ENCODE measurements at places on chromosomes 16 and 17. TPM values are rescaled to one million over a fixed set of nuclear protein-coding genes. Genes with fewer than 3 reads are reported as not detected.

- no peak overlapping the region for H3K27ac ChIP-seq
- peak; percentile 69 for DNase-seq
- H3K4me1 ChIP-seq: peaks cover 22% of the 10 kb centered on the region
- no peaks in the 10 kb centered on the region for H3K27me3 ChIP-seq
- H3K4me3 ChIP-seq: no peak overlapping the region
- H3K36me3 ChIP-seq: peaks cover 41% of the 10 kb centered on the region
These were observed 16.8 kb downstream of the ST6GALNAC2 start for GRCh38 chr17:76568811-76569221.

- H3K4me3 ChIP-seq: peak overlapping the region; percentile 93
- peak; percentile 82 for DNase-seq
- peak overlapping the region; percentile 96 for H3K27ac ChIP-seq
- no peaks in the 10 kb centered on the region for H3K36me3 ChIP-seq
- peaks cover 56% of the 10 kb centered on the region for H3K4me1 ChIP-seq
These were observed 3.8 kb upstream of the ACTG1 start for GRCh38 chr17:81516439-81516838.

DNA sequence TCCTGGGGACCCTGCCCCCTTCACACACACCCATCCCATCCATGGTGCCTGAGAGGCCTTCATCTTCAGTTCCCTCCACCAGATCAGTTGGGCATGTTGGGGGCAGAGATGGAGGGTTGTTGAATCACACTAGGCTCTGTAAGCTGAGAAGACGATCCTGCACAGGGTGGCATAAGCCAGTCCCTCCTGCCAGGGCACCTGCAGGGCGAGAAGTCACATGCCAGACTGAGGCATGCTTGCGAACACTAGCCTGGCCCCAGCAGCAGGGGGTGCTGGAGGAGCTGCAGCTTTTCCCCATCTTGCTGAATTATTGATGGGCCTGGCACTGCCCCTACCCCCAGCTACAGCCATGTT lies 6.1 kb upstream of the TBX2 start:
- H3K4me3 ChIP-seq: no peak overlapping the region
- peaks cover 77% of the 10 kb centered on the region for H3K27me3 ChIP-seq
- no peaks in the 10 kb centered on the region for H3K36me3 ChIP-seq
- DNase-seq: no peak
- peaks cover 49% of the 10 kb centered on the region for H3K4me1 ChIP-seq
- H3K27ac ChIP-seq: no peak overlapping the region

KRT33B gene
- not detected for total RNA-seq

DNA sequence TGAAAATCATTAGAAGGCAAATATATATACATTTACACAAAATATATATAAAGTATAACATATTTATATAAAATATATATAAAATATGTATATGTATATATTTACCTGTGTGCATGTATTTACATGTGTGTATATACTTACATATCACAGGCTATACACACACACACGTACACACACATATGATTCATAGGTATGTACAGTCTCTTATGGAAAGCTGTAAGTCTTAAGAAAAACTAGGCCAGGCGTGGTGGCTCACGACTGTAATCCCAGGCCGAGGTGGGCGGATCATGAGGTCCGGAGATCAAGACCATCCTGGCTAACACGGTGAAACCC lies 14.7 kb downstream of the TOM1L2 start:
- peaks cover 43% of the 10 kb centered on the region for H3K4me1 ChIP-seq
- H3K27me3 ChIP-seq: no peaks in the 10 kb centered on the region
- H3K4me3 ChIP-seq: no peak overlapping the region

PRRT2 gene
- 1.6 TPM for total RNA-seq

TMEM220 gene
- total RNA-seq: 12.1 TPM

EPOP gene
- 2.2 TPM for total RNA-seq

- H3K36me3 ChIP-seq: peaks cover 5% of the 10 kb centered on the region
- H3K4me3 ChIP-seq: no peak overlapping the region
- no peak overlapping the region for H3K27ac ChIP-seq
These were observed 232.0 kb downstream of the SNX29 start for GRCh38 chr16:12208341-12209035.

DNA sequence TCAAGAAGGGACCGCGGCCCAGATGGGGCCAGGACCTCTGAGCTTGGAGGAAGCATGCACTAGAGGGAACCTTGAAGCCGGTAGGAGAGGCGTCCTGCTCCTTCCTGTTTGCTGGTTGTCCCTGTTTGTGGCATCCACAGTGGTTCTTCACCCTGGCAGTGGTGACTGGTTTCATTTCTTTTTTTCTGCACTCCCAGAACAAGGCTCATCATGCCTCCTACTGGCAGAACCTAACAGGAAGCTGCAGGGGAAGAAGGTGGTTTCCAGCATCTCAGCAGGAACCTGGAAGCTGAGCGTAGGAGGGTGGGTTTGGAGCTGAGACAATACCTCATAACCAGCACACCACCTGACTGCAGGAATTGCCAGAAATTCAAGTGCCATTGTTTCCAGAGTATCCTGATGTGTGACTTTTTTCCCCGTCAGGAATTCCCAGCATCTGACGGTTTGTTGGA lies 5.8 kb downstream of the TMEM231 start:
- peak overlapping the region; percentile 41 for H3K4me3 ChIP-seq
- no peaks in the 10 kb centered on the region for H3K36me3 ChIP-seq
- no peaks in the 10 kb centered on the region for H3K27me3 ChIP-seq
- no peak for DNase-seq
- peak overlapping the region; percentile 27 for H3K27ac ChIP-seq

GRCh38 chr16:48534601-48535340 lies 75.2 kb downstream of the N4BP1 start:
- no peak overlapping the region for H3K27ac ChIP-seq
- no peaks in the 10 kb centered on the region for H3K27me3 ChIP-seq
- H3K4me3 ChIP-seq: no peak overlapping the region
- H3K36me3 ChIP-seq: peaks cover 15% of the 10 kb centered on the region
- peaks cover 40% of the 10 kb centered on the region for H3K4me1 ChIP-seq
- no peak for DNase-seq

DNA sequence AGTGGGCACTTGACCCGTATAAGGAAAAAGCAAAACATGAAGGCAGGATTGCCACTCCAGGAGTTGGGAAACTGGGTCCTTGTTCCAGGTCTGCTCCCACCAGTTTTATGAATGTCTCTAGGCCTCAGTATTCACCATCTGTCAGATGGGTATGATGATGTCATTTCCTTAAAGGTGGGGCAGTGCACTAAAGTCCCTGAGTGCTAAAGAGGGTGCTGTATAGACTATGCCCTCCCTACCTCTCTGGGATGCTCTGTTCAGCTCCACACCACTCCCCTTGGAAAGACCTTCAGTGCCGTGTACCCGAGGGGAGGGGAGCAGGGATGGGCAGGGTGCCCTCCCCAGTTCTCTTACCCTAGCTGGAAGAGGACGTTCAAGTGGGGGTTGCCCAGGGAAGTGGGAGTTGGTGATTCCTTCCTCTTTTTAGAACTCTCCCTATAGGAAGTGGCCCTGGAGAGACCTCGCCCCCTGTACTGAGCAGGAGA lies 2.2 kb downstream of the LASP1 start:
- no peaks in the 10 kb centered on the region for H3K27me3 ChIP-seq
- peak overlapping the region; percentile 97 for H3K27ac ChIP-seq
- peak overlapping the region; percentile 95 for H3K4me3 ChIP-seq
- H3K4me1 ChIP-seq: peaks cover 90% of the 10 kb centered on the region

- H3K27me3 ChIP-seq: no peaks in the 10 kb centered on the region
- H3K27ac ChIP-seq: no peak overlapping the region
- peak; percentile 21 for DNase-seq
- no peak overlapping the region for H3K4me3 ChIP-seq
- H3K4me1 ChIP-seq: peaks cover 27% of the 10 kb centered on the region
These were observed 65.2 kb downstream of the KSR1 start for GRCh38 chr17:27521281-27522027.

APOBR gene
- total RNA-seq: 43.9 TPM

DNA sequence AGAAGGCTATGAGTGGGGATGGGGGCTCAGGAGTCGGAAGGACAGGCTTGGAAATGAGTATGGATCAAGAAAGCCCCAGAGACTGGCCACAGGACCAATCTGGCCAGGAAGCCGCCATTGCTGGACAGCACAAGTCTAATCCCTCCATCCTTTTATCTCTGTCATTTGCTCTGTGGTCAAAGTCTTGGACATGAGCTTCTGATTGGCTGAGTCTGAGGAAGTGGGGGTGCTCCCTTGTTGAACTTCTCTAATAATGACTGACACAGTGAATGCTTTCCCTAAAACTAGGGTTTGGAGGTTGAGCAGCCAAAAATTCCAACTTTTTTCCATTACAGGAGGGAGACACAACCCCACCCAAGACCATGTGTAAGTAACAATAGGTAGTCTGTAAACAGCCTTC lies 97.4 kb downstream of the MARF1 start:
- H3K27ac ChIP-seq: no peak overlapping the region
- no peaks in the 10 kb centered on the region for H3K36me3 ChIP-seq
- no peak overlapping the region for H3K4me3 ChIP-seq
- no peaks in the 10 kb centered on the region for H3K27me3 ChIP-seq
- no peaks in the 10 kb centered on the region for H3K4me1 ChIP-seq

DNA sequence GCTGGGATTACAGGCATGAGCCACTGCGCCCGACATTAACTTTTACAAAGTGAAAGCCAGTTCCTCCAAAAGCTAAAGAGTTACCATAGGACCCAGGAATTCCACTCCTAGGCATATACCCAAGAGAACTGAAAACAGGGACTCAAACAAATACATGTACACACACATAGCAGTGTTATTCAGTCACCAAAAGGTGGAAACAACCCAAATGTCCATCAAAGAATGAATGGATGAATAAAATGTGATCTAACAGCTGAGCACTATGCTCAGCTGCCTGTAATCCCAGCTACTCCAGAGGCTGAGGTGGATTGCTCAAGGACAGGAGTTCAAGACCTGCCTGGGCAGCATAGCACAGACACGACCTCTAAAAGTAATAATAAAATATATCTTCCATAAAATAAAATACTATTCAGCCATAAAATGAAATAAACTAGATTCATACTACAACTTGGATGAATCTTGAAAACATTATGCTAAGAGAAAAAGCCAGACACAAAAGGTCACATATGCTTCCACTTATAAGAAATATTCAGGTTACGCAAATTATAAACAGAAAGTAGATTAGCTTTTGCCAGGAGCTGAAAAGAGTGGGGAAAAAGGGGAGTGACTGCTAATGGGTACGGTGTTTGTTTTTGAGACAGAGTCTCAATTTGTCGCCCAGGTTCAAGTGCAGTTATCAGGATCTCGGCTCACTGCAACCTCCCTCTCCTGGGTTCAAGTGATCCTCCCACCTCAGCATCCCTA lies 9.3 kb upstream of the USP7 start:
- no peaks in the 10 kb centered on the region for H3K27me3 ChIP-seq
- no peaks in the 10 kb centered on the region for H3K4me1 ChIP-seq
- no peak overlapping the region for H3K4me3 ChIP-seq
- DNase-seq: no peak
- H3K36me3 ChIP-seq: no peaks in the 10 kb centered on the region

- peaks cover 37% of the 10 kb centered on the region for H3K36me3 ChIP-seq
- H3K27ac ChIP-seq: peak overlapping the region; percentile 99
- H3K27me3 ChIP-seq: no peaks in the 10 kb centered on the region
- H3K4me3 ChIP-seq: peak overlapping the region; percentile 82
These were observed 717 bp downstream of the CYBA start for GRCh38 chr16:88649924-88650748.

DNA sequence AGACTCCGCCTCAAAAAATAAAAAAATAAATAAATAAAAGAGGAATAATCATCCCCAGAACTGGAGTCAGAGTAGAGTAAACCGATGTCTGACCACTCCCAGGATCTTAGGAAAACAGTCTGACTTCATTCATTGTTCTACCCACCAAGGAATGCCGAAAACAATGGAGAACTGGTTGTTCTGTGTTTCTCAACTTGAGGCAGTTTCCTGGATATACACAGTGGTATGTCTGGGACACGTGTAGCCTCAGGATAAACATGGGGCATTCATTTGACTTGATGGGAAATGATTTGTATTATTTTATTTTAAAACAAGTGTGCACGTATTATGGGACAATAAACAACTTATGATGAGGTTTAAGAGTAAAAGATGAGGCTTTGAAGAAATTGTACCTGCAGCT lies 32.8 kb upstream of the PAFAH1B1 start:
- no peaks in the 10 kb centered on the region for H3K4me1 ChIP-seq
- no peak for DNase-seq
- H3K27me3 ChIP-seq: no peaks in the 10 kb centered on the region
- no peaks in the 10 kb centered on the region for H3K36me3 ChIP-seq
- H3K27ac ChIP-seq: no peak overlapping the region

GRCh38 chr17:27572665-27573064 lies 58.3 kb upstream of the LGALS9 start:
- H3K4me1 ChIP-seq: peaks cover 84% of the 10 kb centered on the region
- H3K4me3 ChIP-seq: no peak overlapping the region
- no peaks in the 10 kb centered on the region for H3K27me3 ChIP-seq

DNA sequence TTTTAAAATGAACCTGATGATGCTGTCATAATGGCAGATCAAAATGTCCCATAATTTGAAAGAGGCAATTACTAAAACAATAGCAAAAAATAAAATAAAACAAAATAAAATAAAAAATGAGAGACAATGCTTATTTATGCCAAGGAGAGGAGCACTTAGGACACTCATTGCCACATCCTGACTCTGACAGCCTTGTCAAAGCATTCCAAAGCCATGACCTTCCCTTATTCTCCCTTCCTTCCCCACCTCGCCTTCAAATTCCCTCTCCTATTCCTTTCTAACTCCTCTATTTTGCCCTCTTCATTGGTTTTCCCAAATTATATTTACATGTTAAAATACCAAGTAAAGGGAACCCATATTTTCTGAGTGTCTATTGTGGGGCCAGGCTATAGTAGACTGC lies 220.0 kb downstream of the CDH13 start:
- H3K27ac ChIP-seq: no peak overlapping the region
- H3K27me3 ChIP-seq: no peaks in the 10 kb centered on the region
- DNase-seq: no peak
- H3K4me3 ChIP-seq: no peak overlapping the region
- H3K4me1 ChIP-seq: no peaks in the 10 kb centered on the region

BRCA1 gene
- total RNA-seq: 12.8 TPM

DNA sequence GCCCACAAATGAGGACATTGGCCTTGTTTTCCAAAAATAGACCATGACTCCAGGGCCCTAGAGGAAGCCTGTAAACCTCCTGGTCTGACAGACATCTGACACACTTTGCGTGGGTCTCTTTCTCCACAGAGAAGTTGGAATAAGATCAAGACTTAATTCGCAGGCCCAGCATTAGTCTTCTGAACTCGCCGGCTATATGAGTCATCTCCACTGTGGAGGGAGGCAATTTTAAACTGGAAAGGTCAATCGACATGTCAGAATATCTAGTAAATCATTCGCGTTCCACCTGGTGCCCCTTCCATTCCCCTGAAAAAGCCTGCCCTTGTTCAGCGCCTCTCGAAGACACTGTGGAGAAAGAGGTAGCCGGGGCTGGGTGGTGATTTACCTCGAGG lies 140.1 kb downstream of the CLEC16A start:
- H3K36me3 ChIP-seq: peaks cover 60% of the 10 kb centered on the region
- no peak overlapping the region for H3K4me3 ChIP-seq
- H3K27me3 ChIP-seq: no peaks in the 10 kb centered on the region
- H3K4me1 ChIP-seq: peaks cover 57% of the 10 kb centered on the region
- DNase-seq: no peak
- H3K27ac ChIP-seq: peak overlapping the region; percentile 8

CARD14 gene
- total RNA-seq: 1.3 TPM
